CD4-positive, alpha-beta T cell treated with Interleukin-2 at 100 ng/mL for 4 hours (primary cell): ENCODE measurements at places on chromosomes 2 and 18.

DNA sequence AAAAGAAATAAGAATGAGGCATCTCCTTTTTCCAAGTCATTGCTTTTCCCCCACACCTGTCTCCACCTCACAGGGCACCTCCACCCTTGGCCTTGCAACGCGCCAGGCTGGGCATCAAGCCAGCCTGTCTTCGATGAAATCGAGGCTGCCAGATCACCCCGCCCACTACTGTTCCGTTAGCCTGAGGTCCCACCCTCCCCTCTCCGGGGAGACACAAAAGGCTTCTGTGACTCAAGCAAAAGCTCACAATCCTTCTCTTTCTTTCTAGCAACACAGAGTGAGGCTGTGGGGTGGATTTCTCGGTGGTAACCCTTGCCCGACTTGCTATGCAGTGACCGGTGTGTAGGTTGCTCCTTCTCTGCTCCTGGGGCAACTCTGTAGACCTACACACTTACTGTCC, 9.9 kb downstream of the TNP1 start:
- DNase-seq = no peak

DNA sequence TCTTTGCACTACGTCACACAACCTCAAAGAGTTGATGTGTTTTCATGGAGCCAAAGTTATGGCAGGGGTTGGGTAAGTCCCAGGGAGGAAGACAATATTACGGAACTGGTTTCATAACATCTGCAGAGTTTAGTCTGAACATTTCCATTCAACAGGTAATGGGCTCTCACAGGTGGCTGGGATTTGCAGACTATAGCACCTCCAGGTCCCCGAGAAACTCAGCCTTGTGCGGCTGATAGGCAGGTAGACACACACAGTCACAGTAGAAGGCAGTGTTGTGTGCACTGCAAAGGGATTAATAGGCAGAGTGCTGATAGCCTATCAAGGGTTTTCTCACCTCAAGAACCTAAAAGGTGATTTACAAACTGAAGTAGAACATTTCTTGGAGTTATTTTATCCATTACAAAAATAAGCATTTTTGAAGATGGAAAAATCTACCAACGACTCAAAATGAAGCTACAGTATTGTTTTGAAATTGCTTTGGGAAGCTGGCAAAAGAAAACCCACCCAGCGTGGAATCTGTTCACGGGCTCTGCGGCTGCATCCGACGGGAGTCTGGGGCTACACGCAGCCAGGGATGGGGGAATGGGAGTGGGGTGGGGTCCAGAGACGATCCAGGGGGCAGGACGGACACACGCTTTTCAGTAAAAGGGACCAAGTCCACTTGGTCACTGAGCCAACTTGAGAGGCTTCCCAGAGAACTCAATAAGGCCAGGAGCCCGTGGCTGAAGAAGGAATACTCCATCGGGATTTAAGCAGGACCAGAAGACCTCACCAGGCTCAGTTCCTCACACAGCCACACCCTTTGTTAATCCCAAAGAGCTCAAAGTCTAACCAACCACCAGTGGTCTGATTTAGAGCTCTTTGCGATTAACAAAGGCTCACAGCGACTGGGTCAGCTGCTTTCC, 82.9 kb downstream of the CHRNA1 start:
- DNase-seq = no peak

DNA sequence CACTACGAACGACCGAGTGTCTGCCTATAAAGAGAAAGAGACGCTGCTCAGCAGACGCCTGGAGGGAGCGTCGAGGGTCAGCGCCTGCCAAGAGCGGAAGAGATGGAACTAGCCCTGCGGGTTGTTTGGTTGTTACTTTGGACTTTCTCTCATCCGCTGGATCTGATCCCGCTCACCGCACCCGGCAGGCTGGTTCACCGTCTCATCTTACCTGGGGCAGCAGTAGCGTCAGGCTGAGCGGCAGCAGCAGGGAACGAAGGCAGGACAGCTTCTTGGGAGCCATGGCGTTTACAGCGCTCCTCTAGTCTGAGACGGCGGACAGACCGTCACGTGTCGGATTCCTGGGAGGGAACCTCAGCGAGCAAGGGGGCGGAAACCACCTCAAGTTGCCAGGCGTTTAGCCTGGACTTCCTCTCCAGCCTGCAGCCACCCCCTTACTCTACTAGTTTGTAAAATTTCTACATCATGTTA, 1.9 kb downstream of the GLB1L start:
- DNase-seq = no peak

DNA sequence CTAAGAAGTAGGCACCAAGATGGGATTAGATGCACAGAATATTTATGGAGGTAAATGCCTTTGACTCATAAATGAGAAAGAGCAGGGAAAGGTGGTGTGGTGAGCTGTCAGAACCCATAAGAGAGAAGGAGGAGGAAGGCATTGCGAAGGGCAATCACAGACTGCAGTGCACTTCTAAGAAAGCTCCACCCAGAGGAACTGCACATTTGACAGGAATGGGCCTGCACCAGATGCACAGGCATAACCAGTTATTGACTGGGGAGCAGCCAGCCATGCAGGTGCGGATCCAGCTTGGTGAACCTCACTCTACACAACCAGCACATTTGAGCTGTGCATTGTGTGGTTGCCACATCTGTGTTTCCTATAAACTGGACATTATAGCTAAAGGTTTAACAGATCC, 62.2 kb upstream of the L3MBTL4 start:
- DNase-seq = no peak

- no peak for DNase-seq
Observed at GRCh38 chr2:174623106-174623637, 25.6 kb upstream of the WIPF1 start.
